Inflammatory macrophage treated with lipopolysaccharide for 1 hour (primary cell): ENCODE measurements at places on chromosomes 5 and 9.

- no peak for DNase-seq
Observed at GRCh38 chr5:109249126-109249525, 160.6 kb downstream of the PJA2 start.

DNA sequence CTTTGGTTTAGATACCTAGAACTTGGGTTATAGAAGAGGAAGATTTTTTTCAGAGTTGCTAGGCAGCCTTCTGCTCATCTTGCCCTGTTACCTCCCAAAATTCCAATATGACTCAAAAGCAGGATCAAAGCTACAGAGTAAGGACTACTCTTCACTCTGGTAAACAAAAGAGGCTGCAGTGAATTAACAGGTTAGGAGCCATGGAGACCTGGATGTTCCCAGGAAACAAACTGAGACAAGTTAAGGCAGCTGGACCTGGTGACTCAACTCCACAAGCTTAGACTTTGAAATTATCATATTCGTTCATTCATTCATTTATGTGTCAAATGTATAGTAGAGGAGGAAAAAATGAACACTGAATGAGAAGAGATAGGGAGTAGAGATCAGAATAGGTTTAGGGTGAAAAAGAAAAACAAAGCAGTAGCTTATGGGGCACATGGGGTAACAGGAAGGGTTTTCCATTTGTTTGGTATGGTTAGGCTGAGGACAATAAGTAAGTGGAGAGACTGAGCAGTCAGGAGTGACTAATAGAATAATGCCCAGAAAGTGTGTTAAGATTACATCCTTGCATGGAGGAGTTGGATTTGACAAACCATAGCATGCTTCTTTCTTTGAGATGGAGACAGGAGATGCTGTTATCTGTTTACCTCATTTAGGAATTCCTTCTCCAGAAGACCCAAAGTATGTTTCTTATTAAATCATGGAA is 464.0 kb upstream of the ZNF608 start:
- no peak for DNase-seq

GRCh38 chr9:90735952-90736351 is 65.7 kb upstream of the SYK start:
- no peak for DNase-seq

DNA sequence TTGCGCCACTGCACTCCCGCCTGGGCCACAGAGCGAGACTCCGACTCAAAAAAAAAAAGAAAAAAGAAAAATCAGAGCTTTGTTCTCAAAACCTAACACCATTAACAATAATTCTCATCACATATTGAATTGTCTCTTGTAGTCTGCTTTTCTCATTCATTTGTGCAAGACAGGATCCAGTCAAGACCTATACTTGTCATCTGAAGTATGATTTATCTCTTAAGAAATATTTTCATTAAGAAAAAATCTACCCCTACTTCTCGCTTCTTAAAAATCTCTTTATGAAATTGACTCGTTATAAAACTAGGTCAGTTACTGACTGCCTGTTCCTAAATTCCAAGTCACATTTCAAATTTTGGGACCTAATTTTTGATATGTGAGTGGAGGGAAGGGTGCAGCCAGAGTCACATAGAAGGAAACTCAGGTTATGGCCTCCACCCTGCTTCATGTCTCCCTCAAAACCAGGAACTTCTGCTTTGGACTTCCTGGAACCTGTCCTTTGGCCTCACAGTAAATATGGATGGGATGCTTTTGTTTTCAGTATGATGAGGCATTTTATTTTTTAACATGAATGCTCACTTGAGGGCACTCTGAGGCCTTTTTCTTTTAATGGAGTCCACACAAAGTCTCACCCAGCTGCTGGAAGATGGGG is 18.9 kb downstream of the ZNF169 start:
- no peak for DNase-seq
